Activated T-helper 1 cell treated with Interleukin-2 at 50 U/mL for 16 hours (primary cell): ENCODE measurements at places on chromosomes 5 and 9.

DNA sequence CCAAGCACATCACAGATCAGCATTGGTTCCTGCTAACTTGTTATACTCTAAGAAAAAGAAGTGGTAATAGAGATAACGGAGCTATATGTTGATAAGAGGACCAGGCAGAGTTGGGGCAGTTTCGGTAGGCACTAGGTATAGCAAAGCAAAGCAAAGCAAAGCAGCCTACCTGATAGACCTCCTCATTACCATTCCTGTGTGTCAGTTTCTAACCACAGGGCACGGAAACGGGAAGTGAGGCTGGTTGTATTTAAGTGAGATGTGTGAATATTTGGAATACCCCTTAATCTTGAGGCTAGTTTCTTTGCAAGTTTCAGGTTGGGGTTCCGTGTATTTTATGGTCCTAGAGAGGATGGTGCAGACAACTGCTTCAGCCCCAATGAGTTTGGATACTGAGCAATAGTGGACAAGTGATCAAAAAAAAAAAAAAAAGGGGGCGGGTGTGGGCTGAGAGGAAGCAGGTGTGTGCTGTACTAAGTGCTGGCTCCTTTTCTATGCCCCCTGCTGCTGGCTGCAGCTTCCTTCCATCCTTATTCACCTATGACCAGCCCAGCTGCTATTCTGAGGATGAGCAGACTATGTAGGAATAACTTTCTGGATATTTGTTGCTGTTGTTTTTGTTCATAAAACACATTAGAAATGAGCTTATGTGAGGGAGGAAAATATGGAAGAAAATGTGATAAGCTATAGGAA, 183.3 kb downstream of the SH3GL2 start:
- no peak for DNase-seq

- no peak for DNase-seq
Observed at GRCh38 chr9:128733256-128733655, 9.3 kb upstream of the ZDHHC12 start.

GRCh38 chr9:80994892-80995291, 694.5 kb downstream of the TLE1 start:
- no peak for DNase-seq

- DNase-seq = no peak
Observed at GRCh38 chr9:72292256-72292682, 72.7 kb downstream of the ZFAND5 start.

DNA sequence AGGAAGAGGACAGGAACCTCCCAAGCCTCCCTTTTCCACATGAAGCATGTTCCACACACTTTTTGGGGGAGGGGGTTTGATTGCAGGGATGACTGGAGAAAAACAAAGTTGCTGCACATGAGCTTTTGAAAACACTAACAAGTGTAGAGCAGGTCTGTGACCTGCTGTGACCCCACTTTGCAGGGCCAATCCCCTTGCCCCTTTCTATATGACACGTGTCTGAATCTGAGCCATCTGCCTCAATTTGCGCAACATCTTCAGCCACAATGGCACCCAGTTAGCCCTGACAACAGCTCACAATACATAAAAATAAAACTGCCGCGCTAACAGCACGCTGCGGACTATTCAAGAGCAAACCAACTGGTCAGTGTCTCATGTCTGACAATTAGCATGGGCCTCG, 227.8 kb upstream of the TBCA start:
- no peak for DNase-seq
